ENCODE measurements at places on chromosomes 7 and 10.
A peak's percentile ranks its signal among the peaks of the same experiment; 100 is the strongest.

GRCh38 chr7:107025449-107026103 lies 18.9 kb upstream of the PRKAR2B start:
- DNase-seq: no peak

DNA sequence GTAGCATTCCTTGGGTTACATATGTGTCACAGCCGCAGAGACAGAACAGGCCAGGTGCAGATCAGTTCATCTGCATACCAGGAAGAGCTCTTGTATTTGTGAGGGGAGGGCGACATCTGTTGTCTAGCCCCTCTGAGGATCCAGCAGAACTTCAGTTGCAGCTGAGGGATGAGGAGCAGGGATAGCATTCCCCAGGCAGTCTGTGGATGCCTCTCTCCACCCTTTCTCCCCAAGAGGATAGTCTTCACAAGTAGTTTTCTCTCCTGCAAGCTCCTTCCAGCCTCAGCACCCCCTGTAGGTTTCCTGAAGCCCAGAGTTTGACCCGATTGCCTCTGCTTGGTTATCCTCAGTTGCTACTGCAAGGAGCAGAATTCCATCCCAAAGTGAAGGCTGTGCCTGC lies 2.6 kb downstream of the SCD start:
- DNase-seq: no peak

GRCh38 chr10:10160821-10161312 lies 856.8 kb upstream of the CELF2 start:
- DNase-seq: no peak

GRCh38 chr10:77710081-77710551 lies 72.5 kb upstream of the KCNMA1 start:
- DNase-seq: no peak

GRCh38 chr7:105105579-105105978 lies 91.6 kb downstream of the KMT2E start:
- no peak for DNase-seq

- DNase-seq: no peak
These were observed 628 bp downstream of the MRPS33 start for GRCh38 chr7:141014125-141014523.

DNA sequence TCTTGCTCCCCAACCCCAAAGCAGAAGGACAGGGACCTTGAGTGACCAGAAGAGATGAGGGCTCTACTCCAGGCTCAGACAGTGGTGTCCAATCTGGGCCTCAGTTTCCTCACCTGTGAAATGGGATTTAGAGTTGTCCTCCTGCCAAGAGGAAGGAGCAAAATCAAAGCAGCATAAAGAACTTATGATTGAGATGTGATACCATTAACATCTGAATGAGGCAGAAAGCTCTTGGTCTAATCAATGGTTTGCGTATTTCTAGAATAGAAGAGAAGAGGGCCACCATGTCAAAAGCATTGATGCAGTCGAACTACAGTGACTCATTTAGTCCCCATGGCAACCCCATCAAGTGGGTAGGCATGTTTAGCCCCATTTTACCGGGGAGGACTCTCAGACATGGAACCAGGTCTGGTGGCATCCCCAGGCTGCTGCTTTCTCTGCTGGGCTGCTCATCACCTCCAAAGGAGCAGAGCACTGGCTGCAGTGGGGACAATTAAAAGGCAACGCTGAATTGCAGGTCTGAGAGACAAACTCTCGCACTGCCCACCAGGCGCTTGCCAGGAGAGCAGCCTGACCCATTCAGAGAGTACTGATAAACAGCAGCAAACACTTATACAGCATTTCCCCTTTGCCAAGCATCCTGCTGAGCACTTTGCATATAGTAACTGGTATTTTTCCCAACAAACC lies 175.9 kb downstream of the NEURL1 start:
- DNase-seq: no peak

DNA sequence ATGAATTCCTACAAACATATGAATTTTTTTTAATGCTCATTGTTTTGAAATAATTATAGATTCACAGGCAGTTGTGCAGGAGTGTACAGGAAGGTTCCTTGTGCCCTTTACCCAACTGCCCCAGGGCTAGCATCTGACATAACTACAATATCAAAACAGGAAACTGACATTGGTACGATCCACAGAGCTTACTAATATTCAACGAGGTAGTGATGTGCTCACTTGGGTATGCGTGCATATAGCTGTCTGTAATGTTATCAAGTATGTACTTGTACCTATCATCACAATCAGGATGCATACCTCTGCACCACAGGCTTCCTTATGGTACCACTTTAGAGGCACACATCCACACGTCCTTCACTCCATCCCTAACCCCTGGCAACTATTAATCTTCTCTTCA lies 68.3 kb downstream of the BMS1 start:
- no peak for DNase-seq

DNA sequence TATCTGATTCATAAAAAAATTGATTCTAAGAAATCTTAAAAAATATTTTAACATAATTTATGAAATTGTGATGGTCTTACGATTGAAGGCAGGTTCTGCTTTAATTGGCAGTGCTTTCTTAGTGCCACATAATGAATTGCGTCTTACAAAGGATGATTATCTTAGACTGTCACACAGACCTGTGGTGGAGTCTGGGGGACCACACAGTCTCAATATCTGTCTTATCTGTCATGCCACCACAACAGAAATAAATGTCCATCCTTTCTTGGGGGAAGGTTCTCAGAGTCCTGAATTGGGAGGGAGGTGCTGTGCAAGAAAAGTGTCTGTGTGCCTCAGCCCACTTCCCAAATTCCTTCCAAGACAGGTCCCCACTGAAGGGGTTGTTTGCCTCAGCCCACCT lies 34.0 kb downstream of the ZDHHC6 start:
- DNase-seq: no peak

DNA sequence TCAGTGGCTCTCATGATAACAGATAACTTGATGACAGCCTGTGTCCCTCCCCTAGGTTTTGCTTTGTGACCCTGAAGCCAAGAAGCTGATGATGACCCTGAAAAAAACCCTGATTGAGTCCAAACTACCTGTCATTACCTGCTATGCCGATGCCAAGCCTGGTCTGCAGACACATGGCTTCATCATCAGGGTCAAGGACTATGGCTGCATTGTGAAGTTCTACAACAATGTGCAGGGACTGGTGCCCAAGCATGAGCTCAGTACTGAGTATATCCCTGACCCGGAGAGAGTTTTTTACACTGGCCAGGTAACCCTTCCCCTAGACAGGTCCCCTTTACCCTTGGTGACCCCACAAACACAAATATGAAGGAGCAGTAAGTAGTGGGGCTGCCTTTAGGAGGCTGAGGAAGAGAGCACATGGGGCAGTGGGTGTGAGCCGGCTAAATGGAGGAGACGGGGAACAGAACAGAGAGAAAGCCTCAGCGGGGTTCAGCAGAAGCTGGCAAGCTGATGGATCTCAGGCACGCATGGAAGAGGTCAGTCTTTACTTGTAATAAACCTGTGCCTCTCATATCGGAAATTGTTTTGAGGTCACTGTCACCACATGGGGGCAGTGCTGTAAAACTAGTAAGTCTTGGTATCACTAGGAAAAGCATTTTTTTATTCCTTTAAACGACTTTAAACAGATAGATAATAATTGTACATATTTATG lies 20.2 kb downstream of the PDCD11 start:
- DNase-seq: peak; percentile 39

GRCh38 chr10:79248341-79249185 lies 98.7 kb upstream of the PPIF start:
- no peak for DNase-seq

DNA sequence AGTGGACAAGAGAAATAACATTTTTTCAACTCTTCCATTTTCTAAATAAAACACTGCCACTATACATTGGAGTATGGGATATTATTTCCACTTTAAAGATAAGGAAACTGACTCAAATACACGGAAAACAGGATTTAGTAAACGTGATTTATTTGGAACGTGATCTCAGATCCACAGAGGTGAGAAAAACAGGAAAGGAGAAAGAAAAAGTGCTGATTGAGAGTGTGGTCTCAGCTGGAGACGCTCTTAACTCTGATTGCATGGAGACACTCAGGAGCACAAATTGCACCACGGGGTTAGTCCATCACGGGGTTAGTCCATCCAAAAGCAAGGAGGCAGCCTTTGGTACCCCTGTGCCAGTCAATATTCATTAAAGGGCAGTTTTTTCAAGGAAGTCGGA lies 142.5 kb downstream of the GNAT3 start:
- DNase-seq: no peak

DNA sequence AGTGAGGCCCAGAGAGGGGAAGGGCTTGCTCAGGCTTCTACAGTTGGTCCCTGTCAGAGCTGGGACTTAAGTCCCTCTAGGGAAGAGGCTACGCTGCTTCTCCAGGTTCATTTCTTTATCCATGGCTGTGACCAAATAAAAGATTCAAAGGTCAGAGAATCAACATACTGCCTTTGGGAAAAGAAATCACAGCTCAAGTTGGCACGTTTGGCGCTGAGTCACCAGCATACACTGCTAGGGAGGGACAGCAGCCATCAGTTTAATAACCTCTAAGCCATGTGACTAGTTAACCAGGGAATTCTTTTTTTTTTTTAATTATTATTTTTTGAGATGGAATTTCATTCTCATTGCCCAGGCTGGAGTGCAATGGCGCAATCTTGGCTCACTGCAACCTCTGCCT lies 28.4 kb upstream of the CRHR2 start:
- DNase-seq: no peak

DNA sequence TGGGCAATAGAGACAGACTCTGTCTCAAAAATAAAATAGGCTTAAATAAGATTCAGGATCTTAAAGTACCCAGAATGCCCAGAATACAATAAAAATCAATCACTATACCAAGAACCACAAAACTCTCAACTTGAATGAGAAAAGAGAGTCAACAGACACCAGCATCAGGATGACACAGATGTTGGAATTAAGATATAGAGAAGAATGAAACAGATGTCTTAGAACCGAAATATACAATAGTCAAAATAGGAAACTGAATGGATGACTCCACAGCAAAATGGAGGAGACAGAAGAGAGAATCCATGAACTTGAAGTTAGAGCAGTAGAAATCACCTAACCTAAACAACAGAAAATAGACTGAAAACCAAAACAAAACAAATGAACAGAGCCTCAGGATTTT lies 29.6 kb downstream of the POR start:
- DNase-seq: no peak

- DNase-seq: no peak
These were observed 31.0 kb downstream of the SGPL1 start for GRCh38 chr10:70846795-70847194.

GRCh38 chr10:127882391-127882790 lies 10.3 kb downstream of the CLRN3 start:
- DNase-seq: no peak

DNA sequence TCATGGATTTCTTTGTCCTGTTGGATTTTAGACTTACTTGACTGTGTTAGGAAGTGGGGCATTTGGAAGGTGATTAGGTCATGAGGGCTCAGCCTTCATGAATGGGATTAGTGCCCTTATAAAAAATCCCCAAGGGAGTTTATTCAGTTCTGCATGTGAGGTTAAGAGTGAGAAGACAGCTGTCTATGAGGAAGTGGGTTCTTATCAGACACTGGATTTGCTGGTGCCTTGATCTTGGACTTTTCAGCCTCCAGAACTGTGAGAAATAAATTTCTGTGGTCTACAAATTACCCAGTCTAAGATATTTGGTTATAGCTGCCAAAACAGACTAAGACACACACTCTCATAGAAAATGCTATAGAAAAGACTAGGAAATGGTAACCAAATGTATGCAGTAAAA lies 724.7 kb upstream of the FZD8 start:
- DNase-seq: no peak

DNA sequence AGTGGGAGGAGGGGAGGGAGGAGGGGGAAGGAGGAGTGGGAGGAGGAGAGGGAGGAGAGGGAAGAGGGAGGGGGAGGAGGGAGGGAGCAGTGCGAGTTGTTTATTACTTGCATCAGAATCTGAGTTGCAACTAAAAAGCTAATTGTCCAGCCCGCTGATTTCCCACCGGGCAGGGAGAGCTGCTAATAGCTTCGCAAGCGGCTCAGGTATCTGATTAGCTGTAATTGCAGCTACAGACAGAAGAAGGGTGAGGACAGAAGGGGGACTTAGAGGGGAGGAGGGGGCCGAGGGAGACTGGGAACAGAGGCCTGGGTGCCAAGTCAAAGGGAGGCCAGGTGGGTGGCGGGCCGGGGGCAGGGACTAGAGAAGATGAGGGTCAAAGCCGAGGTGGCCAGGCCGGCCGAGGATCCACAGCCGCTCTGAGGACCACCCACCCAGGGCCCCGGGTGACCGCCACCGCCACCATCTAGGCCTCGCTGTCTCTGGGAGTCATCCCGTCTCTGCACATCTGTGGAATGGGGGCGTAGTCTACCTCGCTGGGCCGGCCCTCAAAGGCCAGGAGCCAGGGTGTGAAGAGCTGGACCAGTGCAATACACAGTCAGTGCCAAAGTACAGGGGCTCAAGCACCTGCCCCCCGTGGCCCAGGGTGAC lies 54.2 kb downstream of the MICALL2 start:
- DNase-seq: no peak

- DNase-seq: no peak
These were observed 468.0 kb downstream of the MAGI2 start for GRCh38 chr7:78985509-78985908.

DNA sequence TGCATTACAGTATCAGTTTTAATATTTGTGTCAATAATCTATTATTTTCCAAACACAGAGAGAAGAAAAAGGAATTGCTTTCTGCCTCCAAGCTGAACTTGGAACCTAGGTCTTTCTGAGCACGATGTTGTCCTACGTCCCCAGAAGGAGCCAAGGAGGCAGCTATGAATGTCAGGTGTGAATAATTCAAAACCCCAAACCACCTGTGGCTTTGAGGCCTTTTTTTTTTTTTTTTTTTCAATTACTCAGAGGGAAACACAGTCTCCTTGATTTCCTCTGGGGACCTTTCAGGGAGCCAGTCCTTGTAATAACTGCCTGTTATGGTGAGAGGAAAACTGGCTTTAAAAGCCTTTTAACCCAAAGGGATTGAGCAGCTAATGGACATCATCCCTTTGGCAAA lies 8.3 kb downstream of the GPR85 start:
- no peak for DNase-seq

GRCh38 chr10:98033515-98033914 lies 3.1 kb upstream of the CRTAC1 start:
- no peak for DNase-seq

GRCh38 chr7:136312592-136312991 lies 335.4 kb upstream of the MTPN start:
- no peak for DNase-seq

DNA sequence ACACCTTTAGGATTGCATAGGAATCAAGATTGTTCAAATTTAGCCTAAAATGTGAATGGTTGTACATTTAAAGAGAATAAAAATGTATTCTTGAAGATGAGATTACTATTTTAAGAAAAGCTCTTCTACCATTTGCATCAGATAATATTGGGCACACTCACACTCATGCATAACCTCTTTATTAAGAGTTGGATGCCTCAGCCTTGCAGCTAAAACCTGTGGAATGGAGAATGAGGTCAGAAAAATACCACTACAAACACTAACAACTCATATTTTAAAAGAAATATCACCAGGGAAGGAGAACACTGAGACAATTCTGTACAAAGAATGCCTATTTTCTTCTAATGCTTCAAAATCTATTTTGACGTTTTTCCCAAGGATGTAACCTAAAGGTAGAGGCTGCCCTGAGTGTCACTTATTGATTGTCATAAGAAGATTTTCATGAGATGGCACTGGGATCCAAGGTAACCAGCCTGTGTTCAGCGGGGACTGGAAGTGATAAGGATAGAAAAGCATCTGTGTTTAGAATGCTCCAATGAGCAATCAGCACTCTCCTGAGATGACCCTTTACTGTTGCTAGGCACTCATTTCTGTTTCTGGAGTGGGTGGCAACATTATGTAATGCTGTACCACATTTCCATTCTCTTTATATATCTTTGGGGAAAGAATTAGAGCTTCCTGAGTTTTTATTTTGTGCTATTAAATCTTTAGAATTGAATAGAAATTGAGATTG lies 26.6 kb downstream of the REEP3 start:
- DNase-seq: no peak

- no peak for DNase-seq
These were observed 17.5 kb downstream of the RGR start for GRCh38 chr10:84262190-84262956.
